ENCODE measurements at places on chromosomes 16 and 17. TPM values are rescaled to one million over a fixed set of nuclear protein-coding genes. Genes with fewer than 3 reads are reported as not detected.

- no peaks in the 10 kb centered on the region for H3K36me3 ChIP-seq
- H3K4me3 ChIP-seq: peak overlapping the region; percentile 30
- H3K27me3 ChIP-seq: peaks cover 4% of the 10 kb centered on the region
- H3K4me1 ChIP-seq: no peaks in the 10 kb centered on the region
Measured at GRCh38 chr17:143785-144281, 6.5 kb downstream of the SCGB1C2 start.

DNA sequence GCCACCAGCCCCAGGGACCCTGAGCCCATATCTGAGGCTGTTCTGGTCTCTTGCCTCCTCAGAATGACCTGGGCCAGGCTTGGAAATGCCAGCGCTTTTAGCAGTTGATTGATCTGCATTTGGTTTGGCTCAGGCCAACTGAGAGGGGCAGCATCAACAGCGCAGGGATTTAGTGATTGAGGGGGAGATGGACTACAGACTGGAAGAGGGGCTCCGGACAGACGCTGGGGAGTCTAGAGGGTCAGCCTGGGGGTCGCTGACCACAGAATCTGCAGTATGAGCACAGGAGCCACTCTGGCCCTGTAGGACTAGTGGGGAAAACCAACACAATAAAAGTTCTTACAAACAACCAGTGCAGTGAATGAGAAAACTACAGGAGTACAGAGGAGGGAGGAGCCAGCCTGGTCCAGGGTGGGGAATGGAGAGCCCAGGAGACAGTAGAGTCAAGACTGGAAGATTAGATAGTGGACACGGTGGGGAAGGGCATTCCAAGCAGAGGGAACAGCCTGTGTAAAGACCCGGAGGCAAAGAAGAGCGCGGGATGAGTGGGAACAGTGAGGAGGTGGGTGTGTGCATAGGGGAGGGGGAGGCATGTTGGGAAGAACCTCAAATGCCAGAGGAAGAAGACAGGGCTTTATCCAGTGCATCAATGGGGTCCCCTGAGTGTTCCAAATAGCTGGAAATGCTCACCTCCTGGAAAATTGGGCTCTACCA is 128.9 kb downstream of the MRM1 start:
- H3K4me3 ChIP-seq: no peak overlapping the region
- H3K36me3 ChIP-seq: no peaks in the 10 kb centered on the region
- no peaks in the 10 kb centered on the region for H3K4me1 ChIP-seq
- H3K27ac ChIP-seq: no peak overlapping the region
- peaks cover 24% of the 10 kb centered on the region for H3K27me3 ChIP-seq

DNA sequence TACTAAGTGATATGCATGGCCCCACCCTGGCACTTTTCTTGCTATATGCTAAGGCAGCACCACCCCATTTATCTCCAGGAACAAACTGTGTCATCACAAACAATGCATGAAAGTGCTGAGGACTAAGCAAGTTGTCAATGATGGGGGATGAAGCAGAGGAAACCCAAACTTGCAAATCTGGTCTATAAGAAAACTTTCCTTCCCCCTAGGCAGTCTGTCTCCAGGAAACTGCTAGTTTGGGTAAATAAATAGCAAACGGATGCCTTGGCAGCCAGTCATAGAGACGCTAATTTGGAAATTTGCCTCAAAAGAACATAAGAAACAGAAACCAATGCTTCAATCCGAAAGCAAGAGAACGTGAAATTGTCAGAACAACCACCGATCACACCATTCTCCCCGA is 5.6 kb upstream of the HSBP1 start:
- no peak for DNase-seq
- no peak overlapping the region for H3K27ac ChIP-seq
- H3K4me1 ChIP-seq: peaks cover 7% of the 10 kb centered on the region
- H3K27me3 ChIP-seq: peaks cover 5% of the 10 kb centered on the region

DNA sequence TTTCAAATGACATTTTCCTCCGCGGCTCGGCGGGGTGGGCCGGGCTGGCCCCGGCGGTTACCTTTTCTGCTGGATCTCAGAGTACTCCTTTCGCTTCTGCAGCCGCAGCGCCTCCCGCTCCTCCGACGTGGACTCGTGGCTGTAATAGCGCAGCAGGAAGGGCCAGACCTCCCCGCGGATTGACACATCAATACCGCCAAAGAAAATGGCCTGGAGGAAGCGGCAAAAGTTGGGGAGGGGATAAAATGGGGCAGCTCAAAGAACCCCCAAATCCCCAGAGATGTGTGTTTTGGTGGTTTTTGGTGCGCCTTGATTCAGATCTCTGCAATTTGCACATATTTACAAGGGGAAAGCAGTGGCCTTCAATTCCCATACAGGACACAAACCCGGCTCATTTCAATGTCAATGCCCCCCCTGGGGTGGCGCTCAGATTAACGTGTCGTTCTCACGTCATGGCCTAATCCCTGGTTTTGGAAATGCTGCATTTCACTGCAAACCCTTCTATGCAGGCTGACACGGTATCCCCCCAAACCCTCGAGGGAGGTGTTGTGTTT is 85.9 kb downstream of the TBC1D16 start:
- H3K4me1 ChIP-seq: peaks cover 19% of the 10 kb centered on the region
- H3K27ac ChIP-seq: no peak overlapping the region
- no peaks in the 10 kb centered on the region for H3K36me3 ChIP-seq
- no peak for DNase-seq

The TBC1D3B gene
- 0.88 TPM for total RNA-seq
